GM13977 (cell line): ENCODE measurements at places on chromosomes 11 and 22.

DNA sequence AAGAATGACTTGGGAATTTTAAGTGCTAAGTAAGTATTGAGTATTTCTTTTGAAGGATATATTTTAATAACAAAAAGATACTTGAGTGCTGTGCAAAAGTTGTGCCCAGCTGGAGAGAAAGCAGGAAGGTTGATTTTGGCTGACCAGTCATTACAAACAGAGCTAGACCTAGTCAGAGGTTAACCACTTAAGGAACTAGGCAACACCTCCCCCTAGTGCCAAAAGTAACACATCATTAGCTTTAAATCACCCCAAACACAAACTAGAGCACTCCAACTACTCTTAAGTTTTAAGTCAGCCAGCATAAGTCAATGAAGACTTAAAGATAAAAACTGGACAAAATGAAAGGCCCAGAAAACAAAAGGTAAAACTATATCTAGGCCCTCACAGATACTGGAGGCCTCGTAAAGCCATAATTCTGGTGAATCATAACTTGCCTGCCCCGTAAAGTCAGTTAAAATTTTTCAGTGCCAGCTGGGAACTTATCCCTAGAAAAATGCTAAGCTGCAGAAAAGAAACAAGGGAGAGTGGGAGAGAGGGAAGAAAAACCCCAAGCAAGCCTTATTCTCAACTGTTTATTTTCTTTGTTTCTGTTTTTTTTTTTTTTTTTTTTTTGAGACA is 4.6 kb downstream of the TMEM9B start:
- peak; percentile 85 for DNase-seq

DNA sequence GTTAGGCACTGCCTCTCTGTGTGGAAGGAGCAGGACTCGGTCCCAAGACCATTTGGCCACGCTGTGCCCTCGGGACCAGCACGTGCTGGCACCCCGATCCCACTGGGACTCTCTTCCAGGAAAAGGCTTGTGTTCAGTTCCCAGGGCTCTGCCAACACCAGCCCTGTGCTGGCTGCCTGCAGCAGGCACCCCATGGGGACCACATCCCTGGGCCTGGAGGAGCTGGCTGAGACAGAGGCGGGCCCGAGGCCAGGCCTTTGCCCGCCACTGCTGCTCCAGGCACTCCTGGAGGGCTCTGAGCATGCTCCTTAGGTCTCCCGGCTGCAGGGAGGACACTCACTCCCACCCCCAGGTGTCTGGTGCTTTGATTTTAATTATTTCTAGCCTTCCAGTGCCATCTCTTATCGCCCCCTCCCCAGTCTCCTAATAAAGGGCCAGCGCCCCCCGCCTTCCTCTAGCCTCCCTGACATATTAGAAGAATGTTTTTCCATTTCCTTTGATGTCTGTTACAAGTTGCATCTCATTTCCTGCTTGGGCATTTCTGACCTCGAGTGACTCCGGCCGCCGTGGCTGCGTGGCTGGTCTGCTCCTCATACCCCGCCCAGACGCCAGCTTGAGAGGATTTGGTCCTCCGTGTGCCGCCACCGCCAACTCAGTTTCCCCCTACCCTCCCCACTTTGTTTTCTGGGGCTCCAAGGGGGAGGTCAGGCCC is 14.4 kb downstream of the CDKN1C start:
- no peak for DNase-seq

DNA sequence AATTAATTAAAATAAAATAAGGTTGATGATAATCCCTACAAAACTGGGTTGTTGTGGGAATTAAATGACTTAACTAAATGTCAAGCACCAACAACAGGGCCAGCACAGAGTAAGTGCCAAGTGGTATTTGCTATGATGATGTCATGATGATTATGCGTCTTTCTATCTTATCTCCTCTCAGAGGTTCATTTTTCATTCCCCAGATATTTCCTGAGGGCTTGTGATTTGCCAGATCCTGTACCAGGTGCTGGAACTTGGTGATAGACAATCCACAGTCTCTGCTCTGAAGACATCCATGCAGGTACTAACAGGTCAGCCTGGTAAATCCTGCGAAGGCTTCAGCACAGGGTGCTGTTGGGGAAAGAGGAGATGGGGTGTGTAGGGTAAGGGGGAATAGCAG is 8.1 kb upstream of the MYH9 start:
- DNase-seq = no peak

GRCh38 chr11:123260511-123261211 is 65.6 kb upstream of the CLMP start:
- no peak for DNase-seq

DNA sequence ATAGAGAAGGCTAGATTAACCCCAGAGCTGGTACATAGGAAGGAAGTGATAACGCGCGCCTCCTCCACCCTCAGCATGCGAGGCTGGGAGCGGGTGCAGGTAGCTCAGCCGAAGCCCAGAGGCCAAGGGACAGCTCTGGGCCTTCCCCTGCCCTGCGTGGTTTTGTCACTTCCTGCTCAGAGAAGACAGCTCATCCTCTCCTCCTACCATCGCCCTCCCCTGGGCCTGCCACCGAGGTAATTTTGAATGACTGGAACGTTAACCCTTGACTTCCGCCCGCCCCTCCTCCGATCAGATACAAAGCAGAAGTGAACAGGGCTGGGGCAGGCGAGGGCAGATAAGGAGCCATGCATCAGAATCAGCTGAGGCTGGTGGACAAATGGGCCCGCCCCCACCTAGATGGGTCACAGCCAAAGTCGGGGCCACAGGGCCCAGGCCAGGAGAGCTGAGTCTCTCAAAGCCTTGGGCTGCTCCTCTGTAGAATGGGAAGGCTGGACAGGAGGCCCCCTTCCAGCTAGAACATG is 1.6 kb downstream of the RAC2 start:
- peak; percentile 88 for DNase-seq

- no peak for DNase-seq
Observed at GRCh38 chr11:120858740-120859139, 165.2 kb upstream of the TBCEL start.

GRCh38 chr11:106021181-106021966 is 666 bp downstream of the MSANTD4 start:
- DNase-seq = no peak

- no peak for DNase-seq
Observed at GRCh38 chr11:134132808-134133207, 63.9 kb downstream of the JAM3 start.

DNA sequence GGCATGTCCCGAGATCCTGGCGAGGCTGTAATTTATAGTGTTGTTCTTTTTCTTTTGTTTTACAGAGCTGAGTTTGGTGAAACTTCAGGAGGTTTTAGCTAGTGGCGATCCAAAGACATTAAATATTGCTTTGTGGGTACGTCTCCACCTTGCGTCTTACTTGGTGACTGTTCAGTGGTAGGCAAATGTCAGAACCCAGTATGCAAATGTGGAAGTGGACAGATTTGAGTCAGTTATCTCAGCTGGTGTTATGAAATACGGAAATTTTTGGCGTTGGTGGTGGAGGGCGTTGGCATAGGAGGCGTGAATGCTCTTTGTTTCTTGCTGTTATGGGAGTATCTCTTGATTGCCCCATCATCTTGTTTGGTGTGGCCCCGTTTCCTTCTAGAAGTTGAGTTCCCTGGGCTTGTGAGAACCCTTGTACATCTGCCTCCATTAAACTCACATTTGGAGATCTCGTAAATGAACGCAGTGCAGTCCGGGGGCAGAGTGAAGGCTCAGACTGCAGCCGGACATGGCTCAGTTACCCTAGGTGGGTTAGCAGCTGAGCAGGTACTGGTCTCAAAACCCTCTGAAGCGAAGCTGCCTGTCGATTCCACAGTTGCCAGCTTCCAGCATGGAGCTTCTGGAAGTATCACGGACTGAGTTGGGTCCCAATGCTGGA is 39.9 kb downstream of the PTPRJ start:
- peak; percentile 43 for DNase-seq

GRCh38 chr22:36366291-36366708 is 21.5 kb downstream of the MYH9 start:
- DNase-seq = no peak

GRCh38 chr11:28245131-28245530 is 136.9 kb downstream of the METTL15 start:
- no peak for DNase-seq

GRCh38 chr11:78798663-78799062 is 224.0 kb upstream of the NARS2 start:
- peak; percentile 58 for DNase-seq

DNA sequence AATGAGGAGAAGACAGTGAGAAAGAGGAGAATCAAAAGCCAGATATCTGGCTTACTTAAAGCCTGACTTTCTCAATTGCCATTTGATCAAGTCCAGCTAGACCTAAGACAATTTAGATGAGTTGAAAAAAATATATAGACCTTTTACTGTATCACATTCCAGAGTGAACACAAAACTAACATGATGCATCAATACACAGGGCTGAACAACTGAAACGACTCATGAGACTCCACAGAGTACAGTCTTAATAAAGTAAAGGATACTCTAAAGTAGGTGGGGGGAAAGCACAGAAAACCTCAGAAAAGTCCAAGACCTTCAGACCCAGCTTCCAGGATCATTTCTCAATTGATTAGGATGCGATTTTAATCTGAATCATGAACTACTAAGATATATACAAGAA is 95.3 kb upstream of the OR9G4 start:
- DNase-seq = no peak

- DNase-seq = no peak
Observed at GRCh38 chr11:66570079-66570849, 1.9 kb upstream of the CTSF start.
